ENCODE measurements at places on chromosomes 16 and 17. TPM values are rescaled to one million over a fixed set of nuclear protein-coding genes. Genes with fewer than 3 reads are reported as not detected.

- DNase-seq = no peak
Measured at GRCh38 chr16:57377080-57377841, 5.0 kb downstream of the CX3CL1 start.

Gene CDYL2
- 15.2 TPM for total RNA-seq

DNA sequence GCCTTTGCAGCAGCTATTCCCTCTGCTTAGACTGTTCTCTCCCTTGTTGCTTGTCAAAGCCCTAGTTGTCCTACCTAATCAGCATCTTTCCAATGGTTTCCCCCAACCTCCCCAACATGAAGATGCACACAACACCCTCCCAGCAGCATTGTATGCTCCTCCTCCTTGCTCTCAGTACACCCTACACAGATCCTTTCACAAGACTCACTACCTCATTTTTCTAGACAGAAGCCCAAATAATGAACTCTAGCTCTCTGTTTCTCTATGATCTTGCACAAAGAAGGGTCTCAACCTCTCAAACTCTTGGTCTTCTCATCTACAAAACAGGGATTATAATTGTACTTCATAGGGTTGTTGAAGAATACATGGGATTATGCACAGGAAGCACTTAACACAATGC is 19.4 kb downstream of the PSME3IP1 start:
- no peak for DNase-seq

DNA sequence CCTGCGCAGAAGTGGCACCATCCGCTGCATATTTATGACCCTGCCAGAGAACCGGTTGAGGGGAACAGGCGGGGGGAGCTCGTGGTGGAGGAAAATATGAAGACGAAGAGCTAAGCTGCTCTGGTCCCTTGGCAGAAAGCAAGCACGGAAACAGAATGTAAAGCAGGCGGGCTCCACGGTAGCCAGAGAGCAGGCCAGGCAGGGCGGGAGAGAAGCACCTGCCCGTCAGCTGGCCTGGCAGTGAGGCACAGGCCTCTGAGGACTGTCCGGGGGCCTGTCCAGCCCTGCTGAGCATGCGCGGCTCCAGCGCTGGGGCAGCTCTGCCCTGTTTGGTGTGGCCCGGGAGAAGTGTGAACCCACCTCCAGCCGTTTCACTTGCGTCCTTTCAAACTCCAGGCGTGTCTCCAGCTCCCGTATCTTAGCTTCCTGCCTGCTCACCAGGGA is 46.7 kb downstream of the PIPOX start:
- DNase-seq = no peak

GRCh38 chr17:2179615-2180295 is 123.8 kb downstream of the SMG6 start:
- no peak for DNase-seq

DNA sequence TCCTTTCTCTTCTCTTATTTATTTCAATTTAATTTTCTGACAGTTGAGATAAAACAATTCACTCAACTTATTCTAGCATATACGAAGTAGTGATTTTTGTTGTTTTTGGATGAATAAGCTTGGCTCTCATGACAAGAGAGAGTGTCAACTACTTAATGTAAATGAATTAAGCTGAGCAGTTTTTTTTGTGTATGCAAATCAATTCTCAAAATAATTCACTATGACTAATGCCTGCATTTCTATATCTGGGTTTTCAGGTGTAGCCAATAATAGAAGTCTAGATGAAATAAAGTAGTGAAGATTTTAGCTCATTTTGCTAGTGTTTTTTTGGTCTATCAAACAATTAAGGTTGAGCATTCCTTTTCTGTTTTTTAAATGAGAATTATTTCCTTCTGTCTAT is 1354.0 kb downstream of the CDH8 start:
- DNase-seq = no peak

Gene PSMB3
- 179 TPM for total RNA-seq

GRCh38 chr17:17381446-17382064 is 78.4 kb downstream of the NT5M start:
- no peak for DNase-seq

Gene FOXJ1
- total RNA-seq = 0.13 TPM

Gene OTOP3
- not detected for total RNA-seq

Gene KCNH4
- 0.17 TPM for total RNA-seq

Gene TBC1D3
- not detected for total RNA-seq

GRCh38 chr17:58302919-58303585 is 22.3 kb upstream of the MPO start:
- no peak for DNase-seq
